ENCODE measurements at places on chromosomes 1 and 21.

DNA sequence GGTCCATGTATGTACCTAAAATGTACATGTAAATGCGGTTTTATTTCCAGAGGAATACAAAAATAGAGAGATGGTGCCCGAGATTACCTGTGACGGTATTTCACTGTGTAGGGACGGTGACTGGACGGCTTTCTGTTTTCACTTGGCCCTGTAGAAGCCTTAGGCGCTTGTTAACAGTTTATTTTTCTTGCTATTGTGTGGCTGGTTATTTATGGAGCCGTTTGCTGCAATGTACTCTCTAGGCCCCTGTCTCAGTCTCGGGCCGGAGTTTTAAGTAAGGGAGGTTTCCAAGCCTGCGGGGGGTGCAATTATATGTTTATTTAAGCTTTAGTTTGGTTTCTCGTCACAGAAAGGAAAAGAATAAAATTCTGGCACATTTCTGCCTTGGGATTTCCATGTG is 413 bp downstream of the EFCAB7 start:
- DNase-seq: no peak

DNA sequence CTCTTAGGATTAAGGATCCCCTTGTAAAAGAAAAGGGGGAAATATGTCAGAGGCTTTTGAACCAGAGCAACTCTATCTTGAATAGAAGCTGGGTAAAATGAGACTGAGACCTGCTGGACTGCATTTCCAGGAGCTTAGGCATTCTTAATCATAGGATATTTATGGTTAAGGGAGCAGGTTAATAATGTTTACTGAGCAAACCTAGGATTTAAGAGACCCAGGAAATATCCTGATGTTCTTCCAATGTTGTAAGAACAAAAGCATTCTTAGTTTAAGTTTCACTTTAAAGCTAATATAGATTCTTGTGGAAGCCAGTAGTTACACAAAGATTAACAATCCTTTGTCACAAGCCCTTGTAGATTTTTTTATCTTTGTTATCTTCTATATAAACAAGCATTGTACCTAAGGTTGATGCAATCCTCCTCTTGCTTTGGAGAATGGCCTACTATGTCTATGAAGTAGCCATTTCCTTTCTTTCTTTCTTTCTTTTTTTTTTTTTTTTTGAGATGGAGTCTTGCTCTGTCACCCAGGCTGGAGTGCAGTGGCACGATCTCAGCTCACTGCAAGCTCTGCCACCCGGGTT is 570.2 kb upstream of the BEND5 start:
- no peak for DNase-seq

- no peak for DNase-seq
Observed at GRCh38 chr1:43345120-43345519, 7.5 kb downstream of the MPL start.

- DNase-seq: no peak
Observed at GRCh38 chr1:70140894-70141293, 64.5 kb downstream of the LRRC40 start.

- DNase-seq: no peak
Observed at GRCh38 chr1:181021811-181022434, 747 bp downstream of the STX6 start.

GRCh38 chr1:96002201-96002600 is 719.4 kb upstream of the PTBP2 start:
- DNase-seq: no peak

DNA sequence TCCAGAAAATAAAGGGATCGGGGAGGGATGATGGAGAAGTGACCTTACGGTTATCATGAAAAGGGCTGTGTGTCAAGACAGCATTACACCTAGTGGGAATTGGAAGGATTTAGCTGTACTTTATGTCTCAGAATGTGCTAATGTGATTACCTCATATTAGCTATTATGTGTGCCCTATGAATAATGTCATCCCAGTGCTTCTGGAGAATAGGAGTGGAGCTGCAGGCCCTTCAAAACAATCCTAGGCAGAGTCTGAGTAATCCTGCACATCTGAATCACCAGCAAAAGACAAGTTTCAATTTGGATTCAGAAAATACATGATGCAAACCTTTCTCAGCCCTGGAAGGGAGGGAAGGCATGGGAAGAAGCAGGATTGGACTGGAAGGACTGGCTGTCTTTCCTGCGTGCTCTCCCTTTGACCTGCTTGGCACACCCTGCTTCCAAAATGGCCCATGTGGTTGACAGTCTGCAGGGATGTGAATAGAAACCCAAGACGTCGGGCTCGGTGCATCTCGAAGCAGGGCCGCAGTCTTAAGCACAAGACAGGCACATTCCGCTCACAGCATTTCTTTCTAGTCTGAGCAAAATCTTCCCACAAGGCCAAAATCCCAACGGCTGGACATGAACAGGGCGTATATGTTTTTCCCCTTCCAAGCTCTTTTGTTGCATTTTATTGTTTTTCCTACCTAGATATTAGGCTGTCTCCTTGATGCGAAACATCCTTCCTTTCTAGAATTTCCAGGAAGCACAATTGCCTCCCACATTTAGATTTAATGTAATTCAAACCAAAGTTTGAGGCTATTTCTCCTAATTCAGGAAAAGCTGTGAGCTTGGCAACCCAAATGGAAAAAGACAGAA is 54.3 kb upstream of the TARBP1 start:
- peak; percentile 91 for DNase-seq

GRCh38 chr1:174405219-174405618 is 42.5 kb upstream of the GPR52 start:
- no peak for DNase-seq

DNA sequence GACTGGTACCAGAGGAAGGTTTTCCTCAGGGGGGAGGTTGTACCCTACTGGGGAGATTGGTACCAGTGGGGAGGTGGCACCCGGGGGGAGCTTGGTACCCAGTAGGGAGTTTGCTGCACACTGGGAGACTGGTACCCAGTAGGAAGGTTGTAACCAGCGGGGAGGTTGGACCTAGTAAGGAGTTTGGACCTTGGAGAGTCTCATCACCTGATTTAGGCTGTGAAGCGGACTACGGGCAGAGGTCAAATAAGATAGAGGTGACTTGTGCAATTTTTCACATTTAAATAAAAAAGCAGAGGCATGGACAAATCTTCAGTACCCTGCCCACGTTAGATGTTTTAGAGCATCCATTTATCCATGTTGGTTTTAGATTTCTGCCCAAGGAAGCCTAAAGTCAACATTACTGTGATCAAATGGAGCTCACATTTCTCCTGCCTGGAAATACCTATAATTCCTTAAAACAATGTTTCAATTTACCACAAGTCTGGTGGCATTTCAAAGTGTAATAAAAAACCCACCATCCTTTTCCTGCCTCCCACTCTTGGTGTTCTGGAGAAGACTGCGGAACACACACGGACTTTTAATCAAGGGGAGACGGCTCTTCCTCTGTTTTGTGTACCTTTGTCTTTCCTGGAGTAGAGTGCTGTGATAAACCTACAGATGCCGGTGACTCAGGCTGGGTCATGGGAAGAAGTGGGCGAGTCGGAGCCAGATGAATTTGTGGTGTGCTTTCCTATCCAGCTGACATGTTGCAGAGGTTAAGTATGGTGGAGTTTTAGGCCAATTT is 36.2 kb upstream of the MRPS6 start:
- DNase-seq: peak; percentile 60

- no peak for DNase-seq
Observed at GRCh38 chr1:52487632-52488031, 65.3 kb downstream of the TUT4 start.

DNA sequence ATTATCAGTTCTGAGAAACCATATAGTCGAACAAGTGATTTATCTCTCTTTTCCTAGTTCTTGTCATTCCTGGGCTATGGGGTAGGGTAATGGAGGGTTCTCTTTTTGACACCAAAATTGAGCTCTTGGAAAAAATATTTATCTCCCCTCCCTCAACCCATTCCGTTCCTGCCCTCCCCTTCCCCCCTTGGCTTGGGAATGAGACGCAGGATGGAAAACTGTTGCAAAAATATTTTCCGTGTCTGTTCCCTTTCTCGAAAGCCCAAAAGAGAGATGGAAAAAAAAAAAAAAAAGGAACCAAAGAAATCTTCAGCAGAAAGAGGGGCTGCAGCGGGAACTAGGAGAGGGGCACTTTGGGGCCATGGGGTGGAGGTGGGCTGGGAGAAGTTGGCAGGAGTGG is 766 bp downstream of the ATP2B4 start:
- no peak for DNase-seq

GRCh38 chr1:205927676-205928075 is 15.6 kb downstream of the SLC26A9 start:
- DNase-seq: no peak

- DNase-seq: no peak
Observed at GRCh38 chr1:51313961-51314777, 16.2 kb downstream of the TTC39A start.

DNA sequence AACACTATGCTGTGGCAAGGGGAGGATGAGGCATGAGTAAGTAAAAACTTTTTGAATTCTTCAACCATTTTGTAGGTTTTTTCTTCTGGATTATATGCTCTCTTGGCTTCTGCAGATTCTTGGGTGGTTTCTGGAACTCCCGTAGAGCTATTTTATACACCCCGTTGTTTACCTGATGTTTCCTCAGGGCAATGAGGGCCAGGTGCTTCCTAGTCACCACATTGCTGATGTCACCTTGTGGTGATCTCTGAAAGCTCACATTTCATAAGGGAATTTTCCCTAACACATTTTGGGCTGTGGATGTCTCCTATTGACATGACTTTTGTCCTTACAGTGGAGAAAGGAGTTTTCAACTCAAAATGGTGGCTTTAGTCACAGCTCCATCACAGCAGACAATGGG is 356.6 kb downstream of the PLA2G4A start:
- DNase-seq: no peak
